ENCODE measurements at places on chromosomes 3 and 15. TPM values are rescaled to one million over a fixed set of nuclear protein-coding genes. Genes with fewer than 3 reads are reported as not detected.
A peak's percentile ranks its signal among the peaks of the same experiment; 100 is the strongest.

DNA sequence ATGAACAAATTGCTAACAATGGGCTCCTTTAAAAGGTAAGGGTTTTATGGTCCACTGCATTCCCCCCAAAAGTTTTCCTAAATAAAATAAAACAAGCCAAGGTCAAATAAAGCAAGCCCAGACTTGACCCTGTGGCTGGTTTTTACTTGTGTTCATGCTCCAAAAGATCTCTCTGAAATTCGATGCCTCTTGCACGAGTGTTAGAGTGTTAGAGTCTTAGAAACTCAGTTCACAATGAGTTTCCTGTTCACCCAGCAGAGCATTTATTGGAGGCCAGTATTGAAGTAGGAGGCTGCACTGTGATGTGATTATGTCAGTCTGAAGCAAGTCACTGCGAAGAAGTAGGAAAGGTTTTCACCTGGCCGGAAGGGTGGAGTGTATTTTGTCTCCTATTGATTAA lies 59.9 kb upstream of the LRTM1 start:
- H3K36me3 ChIP-seq = no peaks in the 10 kb centered on the region
- H3K27ac ChIP-seq = no peak overlapping the region

Gene WDR93
- not detected for total RNA-seq

DNA sequence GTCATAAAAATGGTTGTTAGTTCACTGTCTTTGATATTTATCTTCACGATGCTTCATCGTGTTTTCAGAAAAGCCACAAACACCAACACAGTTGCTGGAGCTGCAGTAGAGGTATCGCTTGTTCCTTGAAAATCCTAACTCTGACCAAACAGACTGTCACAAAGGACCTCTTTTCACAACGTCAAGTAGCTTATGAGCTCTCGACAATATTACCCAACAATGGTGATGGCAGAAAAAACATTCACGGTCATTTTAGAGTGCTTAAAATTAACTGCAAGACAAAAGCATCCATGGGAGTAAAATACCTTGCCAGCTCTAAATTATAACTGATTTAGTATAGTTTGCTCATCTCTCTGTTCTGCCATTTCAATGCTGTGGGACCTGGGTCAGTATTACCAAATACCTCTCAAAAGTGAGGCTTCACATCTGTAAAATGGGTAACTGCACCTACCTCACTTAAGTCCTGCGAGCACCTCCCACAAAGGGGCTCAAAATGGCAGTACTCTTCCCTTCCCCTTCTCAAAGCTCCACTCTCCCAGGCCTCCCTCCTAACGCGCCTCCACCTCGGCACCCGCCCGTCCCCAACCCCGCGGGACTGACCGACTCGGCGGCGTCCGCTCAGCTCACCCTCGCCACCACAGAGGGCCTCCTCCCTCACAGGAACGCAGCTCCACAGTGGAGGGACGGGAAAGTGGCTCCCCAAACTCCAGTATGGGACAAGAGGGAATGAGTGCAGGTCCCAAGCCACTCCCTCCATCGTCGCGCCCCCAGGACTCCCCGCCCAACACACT lies 546 bp downstream of the TRIM59 start:
- H3K4me1 ChIP-seq = peaks cover 6% of the 10 kb centered on the region
- peak overlapping the region; percentile 89 for H3K4me3 ChIP-seq
- peaks cover 17% of the 10 kb centered on the region for H3K36me3 ChIP-seq
- DNase-seq = no peak
- H3K27me3 ChIP-seq = no peaks in the 10 kb centered on the region

Gene H1-8
- not detected for total RNA-seq

Gene RTP4
- 3.4 TPM for total RNA-seq
